ENCODE measurements at places on chromosomes 3 and 15.

- DNase-seq = no peak
These were observed 38.8 kb upstream of the BCL2L10 start for GRCh38 chr15:52151353-52151752.

GRCh38 chr15:99187936-99188335 is 61.4 kb downstream of the TTC23 start:
- no peak for DNase-seq

- DNase-seq = no peak
These were observed 59.3 kb downstream of the RYR3 start for GRCh38 chr15:33369941-33370622.

DNA sequence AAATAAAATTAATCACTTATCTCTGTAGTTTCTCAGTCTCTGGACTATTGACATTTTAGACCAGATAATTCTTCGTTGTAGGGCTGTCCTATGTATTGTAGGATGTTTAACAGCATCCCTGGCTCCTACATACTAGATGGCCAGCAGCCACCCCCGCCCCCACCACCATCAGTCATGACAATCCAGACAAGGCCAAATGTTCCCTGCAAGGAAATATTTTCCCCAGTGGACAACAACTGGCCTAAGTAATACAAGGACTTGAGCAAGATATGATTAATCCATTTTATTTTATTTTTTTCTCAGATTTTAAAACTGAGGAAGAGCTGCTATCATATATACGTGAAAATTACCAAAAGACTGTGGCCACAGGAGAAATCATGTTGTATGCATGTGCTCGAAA is 23.8 kb downstream of the TICRR start:
- no peak for DNase-seq

GRCh38 chr3:42678447-42678846 is 6.9 kb upstream of the KLHL40 start:
- DNase-seq = no peak

- no peak for DNase-seq
These were observed 117.0 kb downstream of the FILIP1L start for GRCh38 chr3:99997293-99997692.

DNA sequence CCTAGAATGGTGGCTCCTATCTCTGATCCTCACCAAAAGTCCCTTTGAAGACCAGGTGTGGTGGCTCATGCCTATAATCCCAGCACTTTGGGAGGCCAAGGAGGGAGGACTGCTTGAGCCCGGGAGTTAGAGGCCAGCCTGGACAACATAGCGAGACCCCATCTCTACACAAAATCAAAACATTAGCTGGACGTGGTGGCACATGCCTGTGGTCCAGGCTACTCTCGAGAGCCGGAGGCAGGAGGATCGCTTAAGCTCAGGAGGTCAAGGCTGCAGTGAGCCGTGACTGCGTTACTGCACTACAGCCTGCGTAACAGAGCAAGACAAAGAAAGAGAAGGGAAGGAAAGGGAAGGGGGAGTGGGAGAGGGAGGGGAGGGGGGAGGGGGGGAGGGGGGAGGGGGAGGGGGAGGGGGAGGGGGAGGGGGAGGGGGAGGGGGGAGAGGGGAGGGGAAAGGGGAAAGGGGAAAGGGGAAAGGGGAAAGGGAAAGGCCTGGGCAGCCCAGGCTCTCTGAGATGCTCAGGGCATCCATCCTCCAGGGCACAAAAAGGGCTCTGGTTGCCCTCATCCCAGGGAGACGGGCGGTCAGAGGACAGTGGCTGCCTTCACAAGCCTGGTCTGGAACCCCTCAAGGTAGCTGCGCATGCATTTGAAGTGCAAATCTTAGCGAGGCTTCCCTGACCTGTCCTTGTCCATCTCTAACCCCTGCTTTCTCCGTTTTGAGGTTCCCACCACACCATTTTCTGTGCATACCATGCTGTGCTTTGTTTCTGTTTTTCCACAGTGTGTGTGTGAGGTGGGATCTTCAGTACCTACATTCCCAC is 76.1 kb downstream of the LDHAL6B start:
- no peak for DNase-seq

DNA sequence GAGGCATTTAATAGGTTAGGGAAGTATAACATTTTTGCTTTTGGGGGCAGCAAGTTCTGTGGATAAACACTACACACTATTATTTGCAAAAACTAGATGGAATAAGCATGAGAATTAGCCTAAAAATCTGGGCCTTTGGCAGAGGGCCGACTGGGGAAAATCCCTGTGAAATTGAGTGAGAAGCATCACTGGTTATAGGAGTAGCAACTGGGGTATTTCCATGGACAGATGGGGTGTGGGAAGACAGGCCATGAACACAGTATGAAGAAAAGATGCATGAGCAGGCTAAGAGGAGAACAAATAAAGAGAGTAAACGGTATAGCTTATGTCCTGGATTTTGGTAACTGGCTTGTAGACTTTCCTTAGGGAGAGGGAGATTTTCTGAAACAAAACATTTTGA is 32.9 kb upstream of the CSPG5 start:
- DNase-seq = no peak

GRCh38 chr15:68764090-68764489 is 56.6 kb downstream of the ANP32A start:
- no peak for DNase-seq

DNA sequence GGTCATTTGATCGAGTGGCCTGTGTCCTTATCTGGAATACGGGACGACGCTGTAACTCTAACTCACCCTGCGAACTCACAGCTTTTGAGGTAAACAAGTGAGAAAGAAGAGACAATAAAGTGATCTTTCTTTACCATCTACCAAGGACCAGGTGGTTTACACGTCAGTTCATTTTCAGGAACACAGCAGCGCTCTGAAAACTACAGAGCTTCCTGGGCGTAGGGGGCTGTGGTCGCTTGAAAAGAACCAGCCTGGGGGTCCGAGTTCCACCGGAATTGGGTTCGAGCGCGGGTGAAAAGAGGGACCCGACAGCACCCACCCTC is 357 bp downstream of the KIAA1143 start:
- DNase-seq = no peak

DNA sequence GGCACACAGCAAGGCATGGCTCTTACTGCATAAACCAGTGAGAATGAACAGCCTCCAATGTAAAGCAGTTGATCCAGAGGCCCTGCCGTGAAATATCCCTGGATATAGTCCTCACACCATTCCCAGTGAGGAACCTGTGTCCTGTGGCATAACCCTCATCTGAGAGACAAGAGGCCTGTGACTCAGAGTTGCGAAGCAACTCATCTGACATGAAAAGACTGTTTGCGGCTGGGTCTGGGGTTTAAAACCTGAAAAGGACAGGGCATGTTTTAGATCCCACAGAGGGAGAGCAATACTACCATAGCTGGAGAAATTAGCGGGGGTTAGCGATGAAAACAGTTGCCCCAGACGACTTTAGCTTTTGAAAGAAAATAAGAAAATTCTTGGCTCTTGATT is 165.3 kb upstream of the BHLHE40 start:
- DNase-seq = no peak

GRCh38 chr3:88725440-88726165 is 381.8 kb upstream of the EPHA3 start:
- DNase-seq = no peak

- no peak for DNase-seq
These were observed 65.3 kb downstream of the ADAMTS17 start for GRCh38 chr15:100276506-100276905.

GRCh38 chr3:87145553-87145952 is 81.6 kb upstream of the CHMP2B start:
- no peak for DNase-seq

GRCh38 chr3:98954791-98955604 is 53.5 kb upstream of the DCBLD2 start:
- no peak for DNase-seq

- no peak for DNase-seq
These were observed 45.2 kb downstream of the ZNF385D start for GRCh38 chr3:21705769-21706168.

DNA sequence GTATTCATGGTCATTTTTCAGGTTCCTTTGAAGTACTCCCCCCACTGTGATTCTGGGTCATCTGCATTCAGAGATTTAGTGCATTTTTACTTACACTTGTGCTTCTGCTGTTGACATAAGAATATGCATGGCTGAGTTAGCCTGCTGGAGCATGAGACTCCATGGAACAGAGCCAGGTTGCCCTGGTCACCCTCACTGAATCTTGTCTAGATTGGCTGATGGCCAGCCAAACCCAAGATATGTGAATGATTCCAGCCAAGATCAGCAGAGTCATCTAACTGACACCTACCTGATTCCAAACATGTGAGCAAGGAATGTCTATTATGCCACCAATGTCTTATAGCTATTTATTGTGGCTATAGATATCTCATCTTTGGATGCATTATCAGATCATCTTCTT is 25.1 kb downstream of the DTWD1 start:
- DNase-seq = peak; percentile 4

DNA sequence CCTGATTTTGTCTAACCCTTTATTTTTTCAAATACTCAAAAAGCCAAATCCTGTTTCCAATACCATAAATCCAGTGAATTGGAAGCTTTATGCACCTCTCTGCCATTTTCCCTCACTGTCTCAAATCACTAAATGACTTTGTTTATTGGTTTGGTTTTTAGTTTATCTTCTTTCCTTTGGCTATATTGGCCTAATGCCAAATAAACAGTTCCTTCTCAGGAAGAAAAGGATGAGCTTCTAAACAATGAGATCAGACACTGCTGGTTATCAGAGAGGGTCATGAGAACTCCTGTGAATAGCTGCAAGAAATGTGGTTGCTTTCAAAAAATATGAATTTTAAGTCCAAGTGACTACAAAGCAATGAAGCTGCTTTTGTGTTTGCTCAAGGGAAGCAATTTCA is 359.9 kb downstream of the MECOM start:
- DNase-seq = peak; percentile 12

DNA sequence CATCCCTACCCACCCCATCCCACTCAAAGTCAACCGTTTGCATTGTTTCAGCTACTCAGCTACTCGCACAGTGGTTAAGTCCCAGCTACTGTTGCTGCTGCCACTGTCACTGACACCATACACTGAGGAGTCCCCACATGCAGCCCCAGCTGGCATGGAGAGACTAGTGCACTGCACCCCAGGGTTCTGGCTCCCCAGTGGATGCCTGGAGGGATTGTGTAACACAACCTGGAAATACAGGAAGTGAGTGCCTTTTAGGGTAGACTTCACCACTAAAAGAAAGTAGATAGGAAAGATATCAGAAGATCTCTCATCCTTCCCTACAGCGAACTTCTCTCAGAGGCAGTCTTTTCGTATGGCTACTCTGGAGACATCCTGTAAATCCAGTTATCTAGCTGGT is 169.2 kb upstream of the STRIT1 start:
- no peak for DNase-seq

DNA sequence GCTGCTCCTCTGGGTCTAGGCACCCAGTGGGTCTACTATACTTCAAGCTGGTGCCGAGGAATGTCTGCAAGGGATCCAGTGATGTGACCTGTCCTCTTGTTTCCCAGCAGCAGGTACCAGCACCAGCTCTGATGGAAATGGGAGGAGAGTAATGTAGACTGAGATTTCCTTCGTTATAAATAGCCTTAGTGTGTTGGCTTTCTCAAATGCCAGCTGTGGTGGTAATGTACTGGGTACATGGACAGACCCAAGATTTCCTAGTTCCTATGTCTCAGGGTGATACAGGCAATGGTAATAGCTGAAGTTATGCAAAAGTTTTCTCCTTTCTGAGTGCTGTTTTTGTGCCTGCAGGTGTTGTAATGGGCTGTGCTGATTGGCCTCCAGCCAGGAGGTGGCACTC is 33.0 kb upstream of the ABI3BP start:
- no peak for DNase-seq

All from NCI-H1417 (cell line).